ENCODE measurements at places on chromosomes 1 and 21.

DNA sequence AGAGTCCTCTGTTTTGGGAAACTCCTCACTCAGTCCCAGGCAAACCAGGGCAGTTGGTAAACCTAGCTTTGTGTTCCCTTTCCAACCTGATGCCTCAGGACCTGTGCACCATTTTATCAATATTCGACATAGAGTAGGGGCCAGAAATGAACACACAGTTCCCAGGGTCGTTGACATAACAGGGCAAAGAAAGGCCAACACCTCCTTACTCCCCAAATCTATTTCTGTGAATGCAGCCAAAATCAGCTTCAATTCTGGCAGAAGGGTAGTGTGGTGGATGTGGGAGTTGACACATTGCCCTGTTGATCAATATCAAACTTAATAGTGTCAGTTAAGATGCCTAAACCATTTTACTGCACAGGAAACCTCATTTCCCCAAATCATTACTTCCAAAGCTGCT is 104.6 kb upstream of the SPATA6 start:
- DNase-seq, result no peak

GRCh38 chr1:162906485-162906884 is 45.5 kb upstream of the CCDC190 start:
- DNase-seq, result no peak

GRCh38 chr1:1960480-1961196 is 41.6 kb upstream of the TMEM52 start:
- DNase-seq, result no peak

- no peak for DNase-seq
Observed at GRCh38 chr1:101080859-101081258, 55.3 kb upstream of the DPH5 start.

DNA sequence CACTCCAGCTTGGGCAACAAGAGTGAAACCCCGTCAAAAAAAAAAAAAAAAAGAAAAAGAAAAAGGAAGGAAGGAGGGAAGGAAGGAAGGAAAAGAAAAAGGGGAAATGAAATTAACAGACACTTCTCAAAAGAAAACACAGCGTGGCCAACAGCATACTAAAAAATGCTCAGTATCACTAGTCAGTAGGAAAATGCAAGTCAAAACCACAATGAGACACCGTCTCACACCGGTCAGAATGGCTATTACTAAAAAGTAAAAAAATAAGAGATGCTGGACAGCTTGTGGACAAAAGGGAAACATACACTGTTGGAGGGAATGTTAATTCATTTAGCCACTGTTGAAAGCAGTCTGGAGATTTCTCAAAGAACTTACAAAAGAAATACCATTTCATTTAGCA is 369.5 kb upstream of the BRINP3 start:
- no peak for DNase-seq

- no peak for DNase-seq
Observed at GRCh38 chr1:4122513-4123160, 222.6 kb upstream of the C1orf174 start.

- no peak for DNase-seq
Observed at GRCh38 chr1:92653605-92654381, 131.1 kb downstream of the EVI5 start.

GRCh38 chr1:157437296-157437695 is 115.0 kb downstream of the FCRL5 start:
- no peak for DNase-seq

GRCh38 chr21:31273278-31273677 is 70.8 kb downstream of the TIAM1 start:
- DNase-seq, result no peak

DNA sequence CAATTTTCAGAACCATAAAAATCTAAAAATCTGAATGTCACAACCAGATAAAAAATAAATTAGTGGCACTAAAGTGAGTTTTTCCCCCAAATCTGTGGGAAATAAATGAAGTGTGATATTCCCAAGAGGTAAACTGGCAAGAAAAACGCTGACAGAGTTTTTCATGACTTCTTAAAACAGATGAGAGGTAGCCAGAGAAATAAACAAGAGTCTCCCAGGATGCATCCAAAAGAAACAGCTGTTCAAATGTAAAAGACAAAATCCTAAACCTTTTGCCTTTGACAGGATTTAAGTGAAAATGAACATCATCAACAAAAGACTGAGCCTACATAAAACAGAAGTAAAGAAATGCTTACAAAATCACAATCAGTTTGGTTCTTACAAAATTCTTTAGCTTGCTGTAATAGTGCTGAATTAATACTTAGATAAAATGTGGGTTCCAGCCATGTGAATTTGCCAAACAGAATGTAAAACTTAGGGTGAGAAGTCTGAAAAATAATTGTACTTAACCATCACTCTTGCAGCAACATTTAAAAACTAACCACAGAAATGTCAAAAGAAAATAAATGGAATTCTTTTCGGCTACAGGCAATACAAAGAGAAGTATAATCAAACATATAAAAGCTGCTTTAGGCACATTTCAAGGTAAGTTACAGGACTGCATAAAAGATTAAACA is 133.6 kb downstream of the EIF4G3 start:
- no peak for DNase-seq

GRCh38 chr1:206579747-206580437 is 32.4 kb downstream of the EIF2D start:
- peak; percentile 86 for DNase-seq

GRCh38 chr1:11132563-11133293 is 33.1 kb upstream of the EXOSC10 start:
- no peak for DNase-seq

GRCh38 chr1:100543640-100544039 is 5.7 kb downstream of the GPR88 start:
- peak; percentile 68 for DNase-seq

GRCh38 chr1:37181425-37181824 is 147.1 kb upstream of the GRIK3 start:
- DNase-seq, result no peak

DNA sequence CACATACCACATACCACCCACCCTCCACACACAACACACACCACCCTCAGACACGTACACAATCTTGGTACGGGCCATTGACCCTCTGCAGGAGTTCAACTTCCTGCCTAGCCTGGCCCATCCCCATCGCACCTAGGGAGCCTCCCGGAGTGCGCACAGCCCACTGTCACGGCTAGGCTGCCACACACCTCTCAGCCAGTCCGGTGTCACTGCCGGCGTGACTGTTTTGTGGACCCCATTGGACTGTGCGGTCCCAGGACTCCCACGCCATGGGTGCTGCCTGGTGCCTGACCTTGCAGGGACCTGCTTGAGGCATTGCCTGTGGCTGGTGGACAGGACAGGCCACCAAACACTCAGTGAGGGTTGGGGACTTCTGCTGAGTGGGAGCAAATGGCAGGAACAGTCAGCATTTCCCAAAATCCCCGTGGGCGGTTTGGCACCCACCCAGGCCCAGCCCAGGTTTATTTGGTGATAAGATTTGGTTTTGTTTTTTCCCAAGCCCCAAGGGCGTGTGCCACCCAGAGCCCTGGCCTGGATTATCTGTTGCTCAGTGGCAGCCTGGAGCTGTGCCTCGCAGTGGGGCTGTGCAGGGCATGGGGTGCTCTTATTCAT is 27.7 kb downstream of the RAB7B start:
- no peak for DNase-seq

DNA sequence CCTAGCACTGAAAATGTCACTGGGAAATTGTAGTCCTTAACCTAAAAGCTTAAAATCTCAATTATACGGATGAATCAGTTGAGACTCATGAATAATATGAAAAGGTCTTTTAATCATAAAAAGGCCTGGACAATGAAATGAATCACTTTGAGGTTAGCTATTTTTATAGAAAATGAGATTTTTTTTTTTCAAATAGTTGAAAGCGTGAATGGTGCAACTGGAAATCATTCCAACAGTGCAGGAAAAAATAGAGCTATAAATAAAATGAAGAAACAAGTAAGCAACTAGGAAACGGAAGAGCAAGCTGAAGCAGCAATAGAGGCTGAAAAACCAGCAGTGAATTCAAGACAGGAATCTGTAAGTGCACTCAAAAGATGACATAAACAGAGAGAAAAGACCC is 142.9 kb downstream of the BACH1 start:
- DNase-seq, result no peak

DNA sequence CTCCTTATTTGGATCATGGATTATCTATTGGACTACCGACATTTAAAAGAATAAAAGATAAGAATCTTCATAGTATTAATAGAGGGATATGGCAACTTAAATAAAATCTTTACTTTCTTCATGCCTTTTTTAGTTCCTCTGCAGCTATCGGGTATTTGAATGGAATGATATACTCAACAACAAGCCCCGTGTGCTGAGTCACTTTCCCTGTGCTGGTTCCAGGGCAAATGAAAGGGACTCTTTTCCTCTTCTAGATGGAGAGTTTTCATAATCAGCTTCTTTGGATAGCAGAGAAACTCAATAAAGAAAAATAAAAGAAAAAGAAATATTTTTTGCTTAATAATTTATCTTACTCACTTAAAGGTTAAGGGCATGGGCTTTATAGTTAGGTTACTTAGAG is 213.7 kb downstream of the LRRC40 start:
- no peak for DNase-seq

- DNase-seq, result no peak
Observed at GRCh38 chr1:214224611-214225354, 56.2 kb upstream of the SMYD2 start.

GRCh38 chr1:9628541-9629444 is 22.7 kb upstream of the PIK3CD start:
- peak; percentile 37 for DNase-seq

- peak; percentile 18 for DNase-seq
Observed at GRCh38 chr1:157073944-157074685, 25.5 kb downstream of the ETV3L start.

DNA sequence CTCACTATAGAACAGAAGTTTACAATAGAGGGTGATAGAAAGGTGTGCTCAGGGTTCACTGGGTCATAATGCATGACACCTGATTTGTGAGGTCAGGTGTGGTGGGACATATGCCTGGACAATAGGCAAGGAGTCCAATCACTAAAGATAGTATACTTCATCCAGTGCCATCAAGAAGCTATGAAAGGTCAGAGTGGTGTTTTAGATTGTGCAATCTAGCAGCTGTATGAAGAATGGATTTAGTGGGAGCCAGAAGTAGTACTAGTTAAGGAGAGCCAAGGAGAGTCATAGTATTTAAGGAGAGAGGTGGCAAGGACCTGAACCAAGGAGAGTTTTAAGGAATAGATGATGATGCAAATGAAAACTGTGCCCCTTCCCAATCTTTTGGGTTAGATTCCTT is 80.6 kb upstream of the C1orf105 start:
- no peak for DNase-seq

DNA sequence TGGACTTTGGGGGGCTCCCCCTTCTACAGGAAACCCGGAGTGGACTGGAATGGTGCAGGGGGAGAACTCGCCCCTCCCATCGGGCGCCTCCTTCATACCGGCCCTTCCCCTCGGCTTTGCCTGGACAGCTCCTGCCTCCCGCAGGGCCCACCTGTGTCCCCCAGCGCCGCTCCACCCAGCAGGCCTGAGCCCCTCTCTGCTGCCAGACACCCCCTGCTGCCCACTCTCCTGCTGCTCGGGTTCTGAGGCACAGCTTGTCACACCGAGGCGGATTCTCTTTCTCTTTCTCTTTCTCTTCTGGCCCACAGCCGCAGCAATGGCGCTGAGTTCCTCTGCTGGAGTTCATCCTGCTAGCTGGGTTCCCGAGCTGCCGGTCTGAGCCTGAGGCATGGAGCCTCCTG is at the start of gene TNFRSF14:
TSS of gene TNFRSF14 (plus strand) at position 95 of the 401 bp plus-strand sequence. CDS start at position 389, 294 bp downstream.
- peak; percentile 92 for DNase-seq

DNA sequence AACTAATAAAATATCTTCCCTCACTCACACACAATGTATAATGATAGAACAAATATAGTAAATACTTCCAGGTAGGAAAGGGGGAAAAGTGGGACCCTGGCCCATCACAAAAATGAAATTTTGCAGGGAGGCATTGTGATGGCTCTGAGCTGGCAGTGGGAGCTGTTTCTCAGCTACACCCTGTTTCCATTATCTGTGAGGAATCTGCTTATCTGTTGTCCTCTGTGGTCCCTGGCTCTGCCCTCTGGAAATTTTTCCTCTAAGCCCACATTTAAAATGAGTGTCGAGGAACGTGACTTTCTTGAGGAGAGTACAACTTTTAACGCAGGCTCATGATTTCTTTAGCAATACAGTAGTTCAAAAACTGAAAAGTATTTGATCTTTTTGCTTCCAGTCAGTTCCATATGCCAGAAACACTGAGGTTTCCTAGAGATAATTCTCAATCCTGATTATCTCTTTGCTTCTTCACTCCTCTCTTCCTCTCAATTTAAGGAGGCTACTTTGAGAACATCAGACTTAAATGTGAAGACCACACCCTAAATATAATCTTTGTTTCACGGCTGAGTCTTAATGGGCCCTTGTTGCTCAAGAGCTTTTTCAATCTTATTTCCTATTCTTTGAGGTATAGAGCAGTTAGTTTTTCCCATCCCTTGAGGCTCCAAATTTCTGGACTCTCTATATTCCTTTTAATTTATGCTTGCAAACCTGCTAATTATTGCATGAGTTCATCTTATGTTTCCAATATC is 5.0 kb upstream of the EEIG2 start:
- DNase-seq, result no peak

DNA sequence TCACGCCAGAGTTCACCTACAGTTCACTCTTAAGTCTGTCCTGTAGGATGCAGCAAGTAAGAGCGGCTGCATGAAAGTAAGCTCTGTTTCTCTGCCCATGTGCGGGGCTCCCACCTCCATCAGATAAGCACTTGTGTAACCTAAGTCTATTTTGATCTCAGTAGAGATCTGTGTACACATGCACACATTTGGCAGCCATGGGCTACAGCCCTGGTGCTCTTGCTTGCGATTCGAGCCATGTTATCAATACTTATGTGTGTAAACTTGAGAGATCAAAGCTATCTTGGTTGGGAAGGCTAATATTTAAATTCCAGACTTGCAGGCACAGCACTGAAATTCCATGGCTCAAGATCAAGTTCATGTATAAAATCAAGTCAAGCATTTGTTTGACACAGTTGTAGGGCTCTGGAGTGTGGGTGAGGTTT is 244.7 kb upstream of the FGGY start:
- DNase-seq, result no peak

DNA sequence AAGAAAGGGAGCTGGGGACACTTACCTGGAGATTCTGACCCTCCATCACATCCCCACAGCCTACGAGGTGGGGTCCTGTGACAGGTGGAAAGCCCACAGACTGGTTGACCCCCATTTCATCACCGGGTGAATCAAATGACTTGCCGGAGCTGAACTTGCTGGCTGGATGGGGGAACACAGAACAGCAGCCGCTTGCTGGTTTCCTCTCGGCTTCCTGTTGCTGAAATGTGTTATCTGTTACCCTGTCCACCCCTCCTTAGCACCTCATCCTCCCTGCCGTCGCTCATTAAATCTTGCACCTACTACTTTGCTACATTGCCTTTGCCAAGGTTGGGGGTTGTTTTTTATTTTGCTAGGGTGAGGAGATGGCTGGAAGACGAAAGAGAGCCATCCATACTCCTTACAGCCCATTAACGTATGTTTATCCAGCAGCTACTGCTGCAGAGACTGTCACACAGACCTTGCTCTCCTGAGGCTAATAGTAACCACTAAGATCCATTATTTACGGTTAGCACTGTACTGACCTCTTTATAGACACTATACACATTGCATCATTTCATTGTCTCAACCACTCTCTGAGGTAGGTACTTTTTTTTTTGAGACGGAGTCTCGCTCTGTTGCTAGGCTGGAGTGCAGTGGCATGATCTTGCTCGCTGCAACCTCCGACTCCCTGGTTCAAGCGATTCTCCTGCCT is 7.0 kb downstream of the PAFAH2 start:
- DNase-seq, result peak; percentile 47

Measured in CD8-positive, alpha-beta T cell (primary cell).